ENCODE measurements at places on chromosomes 7 and 10. TPM values are rescaled to one million over a fixed set of nuclear protein-coding genes. Genes with fewer than 3 reads are reported as not detected.

The NODAL gene
- total RNA-seq = not detected

The CHRM2 gene
- total RNA-seq = not detected

The SLC26A3 gene
- not detected for total RNA-seq

The DAGLB gene
- total RNA-seq = 17.3 TPM

The ZNF479 gene
- total RNA-seq = not detected

The TDRD1 gene
- total RNA-seq = not detected

The SLC26A5 gene
- not detected for total RNA-seq

The HMX2 gene
- 0.23 TPM for total RNA-seq

The NEUROD6 gene
- total RNA-seq = not detected

The CAV1 gene
- 512 TPM for total RNA-seq

The NFKB2 gene
- 66.7 TPM for total RNA-seq

Measured in A549 treated with Mapracorat at 1 μM for 4 hours (cell line).